ENCODE measurements at places on chromosomes 1 and 21.

- no peak for DNase-seq
Observed at GRCh38 chr1:110123224-110123623, 11.0 kb downstream of the UBL4B start.

DNA sequence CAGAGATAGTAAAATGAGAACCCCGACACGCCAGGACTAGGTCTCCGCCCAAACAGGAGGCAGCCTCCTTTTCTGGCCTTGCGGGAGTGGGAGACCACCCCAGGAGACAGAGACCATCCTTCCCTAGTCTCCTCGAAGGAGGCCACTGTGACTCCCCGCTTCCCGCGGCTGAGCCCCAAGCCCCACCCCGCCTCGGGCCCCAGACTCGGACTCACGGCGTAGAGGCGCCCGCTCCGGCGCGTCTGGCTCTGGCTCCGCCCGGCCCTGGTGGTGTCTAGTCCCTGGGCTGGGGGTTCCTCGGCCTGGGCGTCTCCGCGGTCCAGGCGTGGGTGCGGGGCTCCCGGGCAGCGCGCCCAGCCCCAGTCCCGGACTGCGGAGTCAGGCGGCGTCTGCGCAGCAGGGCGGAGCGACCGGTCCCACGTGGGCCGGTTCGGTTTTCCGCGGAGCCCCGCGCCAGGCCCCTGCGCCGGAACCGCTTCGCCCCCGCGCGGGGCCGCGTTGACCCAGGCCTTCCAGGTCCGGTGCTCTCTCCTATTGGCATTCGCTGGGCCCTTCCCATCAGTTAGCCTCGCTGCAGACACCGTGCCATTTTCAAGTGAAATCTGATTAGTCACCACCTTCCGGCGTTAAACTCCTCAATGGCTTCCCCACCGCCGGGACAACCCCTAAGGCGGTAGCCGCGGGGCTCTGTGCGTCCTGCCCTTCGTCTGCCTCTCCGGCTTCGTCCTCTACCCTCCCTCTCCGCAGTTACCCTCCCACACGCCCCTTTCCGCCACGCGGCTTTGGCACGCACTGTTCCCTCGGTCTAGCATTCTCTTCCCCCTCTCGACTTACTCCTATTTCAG lies at the start of gene C1orf216:
Gene C1orf216, minus strand, starts transcription at position 393 of the 845 bp plus-strand sequence. CDS start 2,563 bp downstream, outside the sequence.
- peak; percentile 72 for DNase-seq

- no peak for DNase-seq
Observed at GRCh38 chr1:31020007-31020790, 45.3 kb downstream of the PUM1 start.

DNA sequence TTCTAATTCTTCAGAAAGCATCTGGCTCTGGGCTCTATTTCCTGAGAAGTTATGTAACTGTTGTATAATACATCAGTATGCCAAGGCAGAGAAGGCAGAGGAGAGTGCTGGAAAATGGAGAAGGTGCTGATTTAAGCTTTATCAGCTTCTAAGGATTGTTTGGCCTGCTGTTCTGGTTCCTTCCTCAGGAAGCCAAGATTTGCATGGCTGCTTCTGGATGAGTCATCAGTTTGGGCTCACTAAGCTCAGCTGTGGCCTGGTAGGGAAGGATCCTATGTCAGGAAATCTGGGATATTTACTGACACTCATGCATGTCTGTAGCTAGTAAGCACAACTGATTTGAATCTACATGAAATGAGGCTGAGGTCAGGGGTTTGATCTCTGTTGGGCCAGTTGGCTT lies 73.2 kb upstream of the ADGRL4 start:
- DNase-seq = no peak

- DNase-seq = no peak
Observed at GRCh38 chr1:184649451-184649888, 105.2 kb downstream of the EDEM3 start.

- peak; percentile 94 for DNase-seq
Observed at GRCh38 chr1:27668808-27669723, 2.9 kb downstream of the IFI6 start.

GRCh38 chr1:43507296-43508295 lies 23.1 kb upstream of the PTPRF start:
- DNase-seq = no peak

DNA sequence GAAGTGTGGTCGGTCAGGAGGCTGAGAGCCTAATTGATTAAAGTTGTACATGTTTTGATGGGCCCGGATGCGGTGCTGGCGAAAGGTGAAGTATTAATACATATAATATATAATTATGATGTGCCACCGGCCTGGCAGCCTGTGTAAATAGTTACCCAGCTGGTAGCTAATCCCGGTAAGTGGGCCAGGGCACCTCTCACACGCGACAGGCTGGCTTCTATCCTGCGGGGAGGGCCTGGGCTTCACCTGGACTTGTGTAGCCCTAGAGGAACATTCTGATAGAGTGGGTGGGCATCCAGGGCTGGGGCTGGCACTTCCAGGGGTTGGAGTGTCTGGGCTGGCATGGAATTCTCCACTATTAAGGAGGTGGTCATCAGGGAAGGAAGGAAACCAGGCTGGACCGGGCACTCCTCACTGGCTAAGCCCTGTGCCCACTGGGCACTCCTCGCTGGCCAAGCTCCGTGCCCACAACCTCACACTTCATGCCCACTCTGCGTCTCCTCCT lies 48.3 kb downstream of the IGSF21 start:
- DNase-seq = peak; percentile 67

- DNase-seq = no peak
Observed at GRCh38 chr21:40833184-40833583, 13.8 kb downstream of the DSCAM start.

Data from posterior cingulate gyrus (tissue), 11 donors.